Stimulated activated CD8-positive, alpha-beta memory T cell treated with anti-CD3 and anti-CD28 coated beads, Interleukin-4, amount 100 ng/mL, for 1 hour (primary cell): ENCODE measurements at places on chromosomes 4 and X.

DNA sequence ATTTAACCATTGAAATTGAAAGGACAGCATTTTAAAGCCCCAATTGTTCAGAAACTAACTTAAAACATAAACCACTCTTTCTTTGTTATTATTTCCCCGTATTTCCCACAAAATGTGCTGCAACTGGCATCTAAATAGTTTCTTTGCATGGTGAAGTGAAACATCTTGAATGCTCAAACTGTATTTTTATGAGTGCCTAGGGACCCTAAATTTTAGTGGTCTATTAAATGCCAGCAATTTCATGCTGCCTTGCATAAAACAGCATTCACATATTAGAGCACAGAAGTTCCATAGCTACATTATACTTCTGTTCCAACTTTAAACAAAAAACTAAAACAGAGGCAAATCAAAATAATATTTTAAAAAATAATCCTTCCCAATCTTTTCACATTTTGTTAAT, 5.4 kb downstream of the RAB28 start:
- DNase-seq, result no peak

DNA sequence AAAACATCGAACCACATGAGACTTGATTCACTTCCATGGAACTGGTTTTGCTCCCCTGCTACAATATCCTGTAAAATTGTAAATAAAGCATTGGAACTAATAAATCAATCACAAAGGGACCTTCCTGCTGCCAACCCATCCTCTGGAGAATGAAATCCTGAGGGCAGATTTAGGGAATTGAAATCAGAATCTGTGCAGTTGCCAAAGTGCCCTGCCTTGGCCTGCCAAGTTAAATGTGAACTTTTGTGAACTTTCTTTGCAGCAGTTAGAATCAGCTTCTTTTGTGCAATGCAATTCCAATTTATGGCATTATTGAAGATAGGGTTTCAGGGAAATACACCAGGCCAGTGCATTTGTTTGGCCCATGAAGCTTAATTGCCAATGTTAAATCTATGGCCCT, 263.1 kb downstream of the PTTG2 start:
- DNase-seq, result no peak

DNA sequence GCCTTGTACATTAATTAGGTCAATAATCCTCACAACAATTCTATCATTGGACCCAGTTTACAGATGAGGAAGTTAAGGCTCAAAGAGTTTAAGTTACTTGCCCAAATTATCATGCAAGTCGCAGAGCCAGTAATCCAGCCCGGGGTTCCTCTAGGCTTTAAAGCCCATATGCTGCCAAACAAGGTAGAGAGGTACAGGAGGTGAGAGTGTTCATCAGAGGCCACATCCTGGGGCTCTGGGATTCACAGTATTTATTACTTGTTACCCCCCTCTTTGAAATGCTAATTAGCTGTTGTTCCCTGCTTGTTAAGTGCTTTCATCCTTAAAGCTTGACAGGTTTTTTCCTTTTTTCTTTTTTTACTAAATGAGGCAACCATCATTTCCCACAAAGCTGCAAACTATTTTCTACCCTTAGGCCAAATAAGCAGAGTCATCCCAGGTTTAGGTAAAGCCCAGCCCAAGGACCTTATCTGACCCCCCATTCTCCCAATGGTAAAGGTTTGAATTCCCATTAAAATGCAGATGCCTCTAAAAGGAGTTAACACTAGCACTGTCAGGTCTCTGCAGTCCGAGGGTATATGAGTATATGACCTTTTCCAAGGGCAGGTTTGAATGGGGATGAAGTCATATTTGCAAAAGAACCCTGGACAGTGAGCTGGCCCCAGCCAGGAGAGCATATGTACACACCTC, 150.3 kb downstream of the SOX3 start:
- no peak for DNase-seq

DNA sequence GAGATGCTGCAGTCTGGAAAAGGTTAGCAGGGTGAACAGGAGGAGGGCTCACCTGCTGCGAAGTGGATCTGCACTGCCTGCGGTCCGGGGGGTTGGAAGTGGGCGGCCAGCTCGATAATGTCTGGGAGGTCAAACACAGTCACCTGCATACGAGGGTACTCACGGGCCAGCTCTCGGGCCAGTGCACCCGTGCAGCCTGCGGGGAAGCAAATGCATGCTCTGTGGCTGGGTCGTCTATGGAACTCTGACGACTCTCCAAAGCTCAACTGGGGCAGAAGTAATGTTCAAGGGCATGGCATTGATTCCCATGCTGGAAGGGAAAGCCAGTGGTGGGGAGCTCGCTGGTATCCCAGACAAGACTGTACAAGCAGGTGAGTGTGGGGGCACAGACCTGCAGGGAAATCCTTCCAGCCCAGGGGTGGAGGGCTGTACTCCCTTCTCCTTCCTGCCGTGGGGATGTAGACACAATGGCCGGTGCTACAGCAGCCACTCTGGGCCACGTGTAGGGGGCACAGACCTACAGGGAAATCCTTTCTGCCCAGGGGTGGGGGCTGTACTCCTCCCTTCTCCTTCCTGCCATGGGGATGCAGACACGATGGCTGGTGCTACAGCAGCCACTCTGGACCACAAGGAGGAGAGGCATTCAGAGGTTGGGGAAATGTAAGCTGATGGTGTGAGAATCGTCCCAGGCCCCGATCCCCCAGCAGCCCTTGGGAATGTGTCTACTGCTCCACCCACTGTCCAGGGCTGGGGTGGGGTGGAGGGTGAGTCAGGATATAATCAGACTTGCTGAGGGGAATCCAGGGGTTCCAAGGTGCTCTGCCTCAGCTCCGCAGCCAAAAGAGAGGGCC, 26.2 kb upstream of the SLC25A6 start:
- DNase-seq, result no peak

DNA sequence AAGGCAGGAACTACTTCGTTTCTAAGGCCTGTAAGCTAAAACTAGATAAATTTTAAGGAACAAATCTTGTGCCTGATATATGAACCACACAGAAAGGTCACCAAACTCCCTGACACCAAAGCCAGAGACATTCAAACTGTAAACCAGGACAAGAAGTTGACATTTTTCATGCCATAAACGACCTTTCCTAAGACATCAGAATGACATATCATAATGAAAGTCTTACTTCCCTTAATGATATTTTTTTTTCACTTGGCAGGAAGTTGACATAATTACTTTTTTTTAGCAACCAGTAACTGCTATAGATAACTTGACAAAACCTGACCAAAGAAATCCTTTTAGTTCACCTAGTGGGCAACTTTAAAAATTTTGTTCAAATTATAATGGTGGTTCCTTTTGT, 231.5 kb upstream of the AGTR2 start:
- DNase-seq, result no peak

DNA sequence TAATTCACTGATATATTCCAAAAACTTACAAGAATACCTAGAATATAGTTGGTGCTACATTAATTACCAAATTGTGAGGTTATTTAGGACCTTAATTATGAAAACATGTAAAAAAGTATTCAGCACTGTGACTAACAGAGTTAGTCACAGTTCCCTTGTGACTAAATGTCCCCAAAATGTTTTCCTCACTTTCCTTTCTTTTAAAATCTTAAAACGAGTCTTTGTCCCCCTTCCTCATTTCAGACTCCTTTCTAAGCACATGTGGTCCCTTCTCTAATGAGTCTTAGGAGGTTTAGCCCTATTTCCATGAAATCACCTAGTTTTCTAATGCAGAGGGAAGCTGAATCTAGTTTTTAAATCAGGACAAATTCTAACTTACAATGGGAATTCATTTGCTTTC, 175.0 kb downstream of the PPP3CA start:
- no peak for DNase-seq

GRCh38 chrX:134174273-134174660, 62.7 kb upstream of the CCDC160 start:
- no peak for DNase-seq

- DNase-seq, result no peak
These were observed 27.4 kb downstream of the WDFY3 start for GRCh38 chr4:84939113-84939512.

GRCh38 chr4:89486042-89486441, 178.4 kb upstream of the GPRIN3 start:
- DNase-seq, result no peak

- no peak for DNase-seq
These were observed 70.8 kb upstream of the RAI2 start for GRCh38 chrX:17931855-17932254.

DNA sequence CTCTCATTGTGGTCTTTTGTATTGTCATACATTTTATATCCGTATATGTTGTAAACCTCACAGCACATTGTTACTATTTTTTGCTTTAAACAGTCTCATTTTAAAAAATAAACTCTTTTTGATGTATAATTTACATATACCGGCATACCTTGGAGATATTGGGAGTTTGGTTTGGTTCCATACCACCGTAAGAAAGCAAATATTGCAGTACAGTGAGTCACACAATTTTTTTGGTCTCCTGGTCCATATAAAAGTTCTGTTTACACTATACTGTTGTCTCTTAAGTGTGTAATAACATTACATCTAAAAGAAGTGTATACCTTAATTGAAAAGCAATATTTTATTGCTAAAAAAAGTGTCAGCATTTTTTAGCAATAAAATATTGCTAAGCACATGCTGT, 70.0 kb downstream of the KDM6A start:
- DNase-seq, result no peak

DNA sequence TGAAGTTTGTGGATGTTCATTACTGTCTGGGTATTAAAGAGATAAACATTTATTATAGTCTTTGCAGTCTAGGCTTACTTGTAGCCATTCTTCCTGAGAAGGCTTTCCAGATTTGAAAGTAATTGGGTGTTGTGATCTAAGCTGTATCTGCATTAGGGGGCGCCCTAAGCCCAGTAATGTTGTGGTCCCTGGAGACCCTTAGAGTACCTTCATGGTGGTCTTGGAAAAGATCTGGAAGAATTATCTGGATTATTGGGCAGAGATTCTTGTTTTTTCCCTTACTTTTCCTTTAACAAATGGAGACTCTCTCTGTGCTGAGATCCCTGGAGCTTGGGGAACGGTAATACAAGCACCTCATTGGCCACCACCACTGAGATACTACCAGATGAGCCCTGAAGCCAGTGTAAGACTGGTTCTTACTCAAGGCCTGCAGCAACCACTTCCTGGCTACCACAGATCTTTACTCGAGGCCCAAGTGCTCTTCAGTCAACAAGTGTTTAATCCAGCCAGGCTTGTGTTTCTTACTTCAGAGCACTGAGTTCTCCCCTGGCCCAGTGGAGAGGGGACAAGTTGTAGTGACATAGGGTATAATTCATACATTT, 63.1 kb downstream of the RTL3 start:
- DNase-seq, result no peak

- no peak for DNase-seq
These were observed 157.9 kb downstream of the MAGEB5 start for GRCh38 chrX:26373829-26374228.

DNA sequence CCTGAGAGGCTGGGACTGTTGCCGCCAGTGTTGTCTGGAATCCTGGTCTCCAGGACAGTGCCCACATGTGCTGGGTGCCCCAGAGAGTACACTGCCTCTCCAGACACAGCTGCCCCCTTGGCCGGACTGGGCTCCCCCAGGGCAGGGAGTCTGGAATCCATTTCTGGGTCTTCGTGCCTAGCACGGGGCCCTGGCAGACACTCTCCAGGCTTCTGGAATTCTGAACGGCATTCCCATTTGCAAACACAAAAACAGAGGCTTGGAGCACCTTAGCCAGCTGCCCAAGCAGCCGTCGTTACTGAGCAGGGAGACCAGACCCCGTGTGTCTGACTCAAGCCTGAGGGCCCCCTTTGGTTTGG, 20.8 kb downstream of the HMX1 start:
- no peak for DNase-seq

DNA sequence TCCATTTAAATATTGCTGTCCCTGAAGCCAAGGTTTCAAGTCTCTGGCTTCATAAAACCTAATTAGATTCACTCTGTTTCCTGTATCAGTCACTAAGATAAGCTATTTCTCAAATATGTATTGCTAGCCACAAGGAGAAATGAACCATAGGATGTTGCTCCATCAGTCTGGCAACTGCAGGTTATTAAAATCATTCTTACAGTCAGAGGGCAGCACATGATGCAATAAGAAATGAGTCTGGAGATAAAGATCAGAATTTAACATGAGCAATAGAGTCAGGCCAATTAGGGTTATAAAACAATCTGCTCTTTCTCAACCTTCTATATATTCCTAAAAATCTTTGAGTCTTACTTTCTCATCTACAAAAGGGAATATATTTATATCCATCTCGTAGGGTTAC, 7.2 kb downstream of the PRKG2 start:
- no peak for DNase-seq

- DNase-seq, result no peak
These were observed 220.4 kb upstream of the AGTR2 start for GRCh38 chrX:115949900-115950822.

- DNase-seq, result no peak
These were observed 39.4 kb upstream of the OCIAD2 start for GRCh38 chr4:48945981-48946380.

GRCh38 chr4:139978692-139979091, 175.3 kb downstream of the MAML3 start:
- DNase-seq, result no peak

DNA sequence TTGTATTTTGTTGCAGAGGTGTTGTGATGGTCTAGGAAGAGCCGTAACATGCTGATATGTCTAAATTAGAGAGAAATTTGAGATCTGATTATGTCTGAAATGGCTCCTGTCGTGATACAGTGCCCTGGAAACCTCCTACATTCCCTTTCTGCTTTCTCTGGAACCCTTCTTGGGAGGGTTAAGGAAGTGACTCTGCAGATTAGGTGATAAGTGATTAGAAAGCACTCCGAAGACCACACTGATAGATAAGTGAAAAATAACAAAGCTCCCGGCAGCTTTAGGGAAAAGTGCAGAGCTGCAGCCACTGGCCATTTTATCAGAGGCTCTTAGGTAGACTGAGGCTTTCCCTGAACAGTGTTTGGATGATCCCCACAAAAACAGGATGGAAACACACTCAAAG, 110.6 kb downstream of the MGST2 start:
- no peak for DNase-seq

- no peak for DNase-seq
These were observed 278.6 kb upstream of the DIPK2B start for GRCh38 chrX:45479196-45479834.

DNA sequence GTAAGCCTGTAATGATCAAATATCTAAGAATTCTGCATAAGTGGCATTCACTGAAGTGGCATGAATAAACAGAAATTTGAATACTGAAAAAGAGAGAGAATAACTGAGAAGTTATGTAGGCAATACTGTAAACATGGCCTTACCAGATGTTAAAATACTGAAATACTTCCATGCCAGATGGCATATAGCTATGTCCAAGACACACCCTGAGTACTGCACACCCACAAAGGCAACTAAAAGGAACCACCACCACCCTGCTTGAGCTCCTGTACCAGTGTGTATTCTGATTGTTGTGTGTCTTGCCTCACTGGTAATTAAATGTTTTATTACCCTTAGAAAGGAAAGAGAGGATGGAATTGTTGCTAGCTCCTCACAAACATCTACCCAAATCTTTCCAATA, 192.1 kb downstream of the ADAMTS3 start:
- no peak for DNase-seq

GRCh38 chr4:169201222-169202144, 69.3 kb downstream of the SH3RF1 start:
- DNase-seq, result no peak

GRCh38 chr4:188466001-188466400, 326.8 kb downstream of the TRIML1 start:
- DNase-seq, result no peak
